Posterior cingulate gyrus (tissue), 11 donors: ENCODE measurements at places on chromosomes 5 and 9.

- no peak for DNase-seq
Measured at GRCh38 chr9:130789747-130790672, 45.0 kb upstream of the ABL1 start.

DNA sequence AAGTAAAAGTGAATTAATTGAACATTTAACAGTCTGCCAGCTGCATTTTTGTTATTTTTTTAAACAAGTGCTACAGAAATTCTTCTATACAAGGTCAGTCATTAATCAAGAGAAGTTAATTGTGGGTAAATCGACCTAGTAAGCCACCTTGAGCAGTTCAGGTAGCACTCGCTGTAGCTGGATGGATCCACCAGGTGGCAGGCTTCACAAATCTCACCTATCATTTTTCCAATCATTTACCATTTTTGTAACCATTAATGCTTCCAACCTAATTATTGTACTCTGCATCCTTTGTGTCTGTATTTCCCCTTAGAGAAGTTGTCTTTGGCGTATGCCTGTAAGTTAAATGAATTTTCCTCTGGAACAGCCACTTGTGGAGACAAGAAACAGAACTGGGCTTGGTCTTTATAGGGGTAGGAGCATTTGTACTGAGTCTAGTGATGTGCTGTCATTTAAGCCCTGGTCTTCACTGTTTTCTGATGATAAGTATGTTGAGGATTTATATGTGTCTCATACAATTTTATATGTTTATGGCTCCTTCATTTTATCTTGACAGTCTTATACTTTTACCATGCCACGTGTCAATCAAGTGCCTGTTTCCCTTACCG lies 39.5 kb downstream of the CD180 start:
- no peak for DNase-seq

GRCh38 chr5:101678481-101679193 lies 617.4 kb downstream of the SLCO4C1 start:
- no peak for DNase-seq

- DNase-seq = no peak
Measured at GRCh38 chr5:120093178-120093577, 370.9 kb upstream of the PRR16 start.

DNA sequence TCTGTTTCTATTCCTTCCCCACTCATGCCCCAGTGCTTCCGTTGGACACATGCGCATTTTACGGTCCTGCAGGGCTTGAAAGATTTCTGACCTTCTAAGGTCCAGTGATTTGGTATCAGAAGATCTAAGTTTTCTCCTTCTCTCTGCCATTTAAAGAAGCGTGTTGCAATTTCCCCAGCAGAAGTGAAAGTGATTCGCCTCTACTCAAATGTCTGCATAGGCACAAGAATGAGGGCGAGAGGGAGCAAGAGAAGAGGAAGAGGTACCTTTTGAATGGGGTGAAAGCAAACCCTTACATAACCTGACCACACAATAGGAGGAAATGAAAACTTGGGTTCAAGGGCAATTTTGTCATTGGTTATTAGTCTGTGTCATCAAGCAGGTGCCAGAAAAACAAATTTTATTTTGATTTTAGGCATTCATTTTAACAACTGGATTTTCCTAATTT lies 31.7 kb upstream of the NR3C1 start:
- DNase-seq = no peak

DNA sequence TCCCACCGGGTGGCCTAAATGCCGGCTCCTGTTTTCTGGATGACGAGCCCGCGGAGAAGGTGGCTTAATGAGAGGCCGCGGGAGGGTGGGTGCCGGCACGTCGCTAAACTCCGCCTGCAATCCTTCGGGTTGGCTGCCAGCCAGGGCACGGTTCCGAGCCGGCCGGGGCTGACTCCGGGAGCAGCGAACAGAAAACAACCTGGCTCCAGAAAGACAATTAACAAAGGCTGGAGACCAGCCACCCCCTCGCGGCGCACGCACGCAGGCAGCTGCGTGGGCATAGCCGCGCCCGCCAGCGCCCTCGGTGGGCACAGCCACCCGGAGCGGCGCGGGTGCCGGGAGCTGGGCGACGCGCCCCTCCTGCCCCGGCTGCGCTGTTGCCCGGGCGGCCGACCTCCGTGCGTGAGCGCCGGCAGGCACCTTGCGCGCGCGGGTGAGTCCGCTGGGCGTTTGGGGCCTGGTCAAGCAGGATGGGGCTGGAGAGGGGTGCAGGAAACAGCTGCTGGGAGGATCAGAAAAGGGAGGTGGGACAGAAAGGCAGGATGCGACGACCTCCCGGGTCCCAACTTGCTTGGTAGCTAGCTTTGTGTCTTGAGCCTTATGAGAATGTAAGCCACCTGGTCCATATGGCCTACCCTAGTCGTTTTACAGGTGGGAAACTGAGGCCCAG lies at the start of gene ARHGEF37:
Gene ARHGEF37 (plus strand): TSS at position 307 of the 670 bp plus-strand sequence. CDS start 16,272 bp downstream, outside the sequence.
- DNase-seq = peak; percentile 87

DNA sequence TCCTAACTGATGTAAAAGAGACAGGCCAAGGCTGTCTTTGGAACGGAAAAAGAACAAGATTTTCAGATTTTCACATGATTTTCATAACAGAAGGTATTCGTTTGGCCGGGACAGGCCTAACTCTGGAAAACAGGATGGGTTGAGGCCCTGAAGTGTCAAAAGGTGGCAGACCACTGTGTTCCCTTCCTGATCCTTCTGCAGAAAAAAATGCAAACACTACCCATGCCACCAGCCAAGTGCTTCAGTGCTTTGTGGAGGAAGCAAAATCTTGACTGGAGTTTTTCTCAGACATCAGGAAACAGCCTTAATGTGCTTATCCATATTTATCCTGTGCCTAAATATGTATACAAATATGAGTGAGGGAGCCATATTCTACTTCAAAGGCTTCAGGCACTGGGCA lies 113.5 kb upstream of the IL6ST start:
- no peak for DNase-seq

GRCh38 chr9:135418161-135418560 lies 61.4 kb upstream of the PPP1R26 start:
- DNase-seq = no peak

DNA sequence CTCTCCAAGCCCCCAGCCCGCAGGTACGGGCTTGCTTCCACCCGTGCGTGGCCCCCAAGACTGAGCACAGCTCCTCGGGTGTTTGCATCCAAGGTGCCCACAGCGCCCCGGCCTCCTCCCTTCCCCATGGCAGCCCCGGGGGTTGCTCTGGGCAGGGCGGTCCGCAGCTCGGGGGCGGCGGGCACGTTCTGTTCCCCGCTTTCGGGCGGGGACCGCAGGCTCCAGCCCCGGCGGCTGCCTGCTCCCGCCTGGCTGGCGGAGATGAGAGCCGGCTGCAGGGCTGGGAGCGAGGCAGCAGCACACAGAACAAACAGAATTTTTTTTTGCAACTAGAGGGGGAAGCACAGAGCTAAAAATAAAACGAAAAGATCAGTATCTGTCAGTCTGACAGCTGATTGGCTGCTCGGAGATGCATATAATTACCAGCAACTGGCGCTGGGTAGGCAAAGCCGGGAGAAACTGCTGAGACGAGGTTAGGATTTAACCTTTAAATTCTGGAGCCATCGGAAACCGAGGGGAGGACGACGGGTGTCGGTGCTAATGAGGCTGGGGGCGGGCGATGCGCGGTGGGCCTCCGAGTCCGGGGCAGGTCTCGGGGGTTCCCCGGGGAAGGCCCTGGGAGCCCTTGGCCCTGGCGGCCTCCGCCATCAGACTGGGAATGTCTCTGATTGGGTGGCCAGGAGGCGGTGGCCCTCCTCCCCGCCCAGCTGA lies 142.7 kb upstream of the IER5L start:
- peak; percentile 66 for DNase-seq
